ENCODE measurements at places on chromosomes 3 and 15.

- DNase-seq = no peak
- H3K4me3 ChIP-seq = no peak overlapping the region
- no peaks in the 10 kb centered on the region for H3K27me3 ChIP-seq
- H3K4me1 ChIP-seq = no peaks in the 10 kb centered on the region
Measured at GRCh38 chr3:97497138-97497537, 267.4 kb upstream of the ARL6 start.

GRCh38 chr3:64354956-64355355, 129.7 kb upstream of the PRICKLE2 start:
- peaks cover 31% of the 10 kb centered on the region for H3K4me1 ChIP-seq
- H3K27ac ChIP-seq = no peak overlapping the region
- H3K36me3 ChIP-seq = no peaks in the 10 kb centered on the region
- H3K4me3 ChIP-seq = no peak overlapping the region
- no peaks in the 10 kb centered on the region for H3K27me3 ChIP-seq

GRCh38 chr15:25378501-25378901, 60.3 kb downstream of the UBE3A start:
- peaks cover 38% of the 10 kb centered on the region for H3K36me3 ChIP-seq
- no peak overlapping the region for H3K27ac ChIP-seq
- no peak overlapping the region for H3K4me3 ChIP-seq
- no peaks in the 10 kb centered on the region for H3K27me3 ChIP-seq

DNA sequence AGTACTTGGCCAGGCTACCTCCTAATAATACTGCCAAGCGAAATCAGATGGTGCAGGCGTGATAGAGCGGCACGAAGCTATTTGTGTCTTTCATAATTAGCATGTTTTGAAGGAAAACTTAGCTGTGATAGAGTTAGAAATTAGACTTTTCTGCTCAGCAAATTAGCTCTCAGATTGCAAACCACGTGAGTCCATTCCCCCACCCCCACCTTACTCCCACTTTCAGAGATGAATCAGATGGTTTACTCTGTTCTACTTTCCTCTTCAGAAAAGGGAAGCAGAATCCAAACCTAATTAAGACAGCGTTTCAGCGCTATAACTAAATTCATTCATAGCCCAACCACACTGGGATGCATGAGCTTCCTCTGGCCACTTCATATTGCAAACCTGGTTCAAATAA, 214.6 kb downstream of the SLCO3A1 start:
- no peak overlapping the region for H3K27ac ChIP-seq
- DNase-seq = no peak
- no peaks in the 10 kb centered on the region for H3K27me3 ChIP-seq
- H3K4me3 ChIP-seq = no peak overlapping the region
- peaks cover 31% of the 10 kb centered on the region for H3K4me1 ChIP-seq

GRCh38 chr15:90818251-90819210, 49.9 kb upstream of the FURIN start:
- H3K27me3 ChIP-seq = no peaks in the 10 kb centered on the region
- no peak overlapping the region for H3K4me3 ChIP-seq
- H3K36me3 ChIP-seq = no peaks in the 10 kb centered on the region
- H3K4me1 ChIP-seq = peaks cover 20% of the 10 kb centered on the region
- no peak for DNase-seq

DNA sequence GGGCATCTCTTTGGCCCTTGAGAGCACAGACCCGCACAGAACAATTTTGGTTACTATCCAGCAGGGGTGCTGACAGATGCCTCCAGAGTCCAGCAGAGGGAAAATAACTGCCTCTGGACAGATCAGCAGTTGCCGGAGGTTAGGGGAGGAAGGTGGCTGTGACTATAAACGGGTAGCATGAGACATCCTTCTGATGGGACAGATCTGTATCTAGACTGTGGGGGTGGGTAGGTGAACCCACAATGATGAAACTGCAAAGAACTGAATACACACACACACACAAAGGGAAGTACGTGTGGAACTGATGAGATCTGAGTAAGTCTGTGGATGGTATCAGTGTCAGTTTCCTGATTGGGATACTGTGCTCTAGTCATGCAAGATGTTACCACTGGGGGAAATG, 21.2 kb downstream of the ADAMTS7 start:
- H3K4me1 ChIP-seq = no peaks in the 10 kb centered on the region
- H3K36me3 ChIP-seq = peaks cover 4% of the 10 kb centered on the region
- H3K27me3 ChIP-seq = no peaks in the 10 kb centered on the region
- no peak overlapping the region for H3K4me3 ChIP-seq
- no peak for DNase-seq

DNA sequence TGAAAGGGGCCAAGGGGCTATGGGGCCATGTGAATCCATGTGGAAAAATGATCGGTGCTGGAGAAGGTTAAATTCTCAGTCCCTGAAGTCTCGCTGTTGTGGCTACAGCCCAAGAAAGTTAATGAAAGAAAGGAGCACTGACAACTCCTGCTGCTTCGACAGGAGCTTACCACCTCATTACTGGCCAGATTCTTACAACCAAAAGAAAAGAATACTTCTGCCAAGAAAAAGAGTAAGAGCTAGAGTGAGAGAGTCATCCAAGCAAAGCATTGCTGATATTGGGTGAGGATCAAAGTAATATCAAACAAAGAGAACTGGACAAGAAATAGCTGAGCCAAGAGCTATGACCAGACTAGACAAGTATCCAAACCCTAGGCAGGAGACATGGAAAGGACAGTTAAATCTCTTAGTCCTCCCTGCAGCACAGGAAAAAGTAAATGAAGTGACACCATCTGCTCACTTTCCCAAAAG, 348.4 kb upstream of the PLSCR5 start:
- no peaks in the 10 kb centered on the region for H3K36me3 ChIP-seq
- no peaks in the 10 kb centered on the region for H3K4me1 ChIP-seq
- DNase-seq = no peak
- no peaks in the 10 kb centered on the region for H3K27me3 ChIP-seq
